ENCODE measurements at places on chromosomes 3 and 15. TPM values are rescaled to one million over a fixed set of nuclear protein-coding genes. Genes with fewer than 3 reads are reported as not detected.

GRCh38 chr3:49427586-49427985 lies 1.5 kb downstream of the NICN1 start:
- no peak for DNase-seq

The RASGRP1 gene
- 1.2 TPM for total RNA-seq

The DNAH1 gene
- total RNA-seq = 20.1 TPM

- no peak for DNase-seq
Observed at GRCh38 chr3:87410110-87410509, 133.7 kb upstream of the POU1F1 start.

DNA sequence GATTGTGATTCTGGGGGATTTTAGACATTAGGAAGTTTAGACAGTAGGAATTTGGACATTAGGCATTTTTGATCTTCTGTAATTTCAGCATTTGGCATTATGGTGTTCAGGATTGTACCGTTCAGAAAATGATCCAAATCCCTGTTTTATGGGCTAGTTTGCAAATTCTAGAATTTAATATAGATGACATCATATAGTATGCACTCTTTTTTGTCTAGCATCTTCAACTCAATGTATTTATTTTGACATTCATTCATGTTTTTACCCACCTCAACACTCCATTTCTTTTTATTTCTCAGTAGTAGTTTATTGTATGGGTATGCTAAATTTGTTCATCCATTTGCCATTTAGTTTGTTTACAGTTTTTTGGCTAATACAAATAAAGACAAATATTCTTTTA lies 105.3 kb upstream of the ZPLD1 start:
- DNase-seq = no peak

DNA sequence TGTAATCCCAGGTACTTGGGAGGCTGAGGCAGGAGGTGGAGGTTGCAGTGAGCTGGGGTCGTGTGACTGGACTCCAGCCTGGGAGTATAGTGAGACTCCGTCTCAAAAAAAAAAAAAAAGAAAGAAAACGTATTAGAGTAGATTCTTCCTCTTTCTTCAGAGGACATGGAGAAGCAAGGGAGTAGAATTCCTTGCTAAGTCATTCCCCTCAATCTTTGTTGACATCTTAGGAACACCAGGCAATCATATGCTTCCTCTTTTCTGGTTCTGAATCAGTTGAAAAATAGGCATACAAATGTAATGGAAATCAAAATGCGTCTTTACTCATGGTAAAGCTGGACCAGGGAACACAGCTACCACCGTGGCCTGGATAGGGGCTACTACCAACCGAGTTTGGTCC lies 38.3 kb upstream of the ATOSA start:
- no peak for DNase-seq

DNA sequence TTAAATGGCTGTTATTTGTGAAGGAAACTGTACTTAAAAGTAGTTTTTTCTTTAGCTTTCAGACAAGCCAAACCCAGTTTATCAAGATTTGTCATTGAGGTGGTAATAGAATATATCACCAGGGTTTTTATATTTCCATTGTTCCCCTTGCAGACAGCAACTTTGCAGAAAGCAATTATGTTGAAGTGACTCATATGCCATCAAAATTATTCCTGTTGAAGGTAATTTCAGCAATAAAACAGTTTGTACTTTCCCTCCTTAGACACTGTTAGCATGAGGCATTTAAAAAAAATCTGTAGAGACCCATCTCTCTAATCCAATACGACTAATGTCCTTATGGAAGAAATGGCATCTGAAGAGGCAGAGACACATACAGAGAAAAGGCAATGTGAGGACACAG lies 219.0 kb downstream of the NFKBIZ start:
- DNase-seq = no peak

The EAF2 gene
- 7.1 TPM for total RNA-seq

- DNase-seq = no peak
Observed at GRCh38 chr15:100732211-100733055, 130.0 kb downstream of the ASB7 start.

GRCh38 chr3:176514297-176514696 lies 683.0 kb downstream of the TBL1XR1 start:
- no peak for DNase-seq

Measured in sciatic nerve (tissue), 2 donors.